ENCODE measurements at places on chromosomes 4 and X.

GRCh38 chr4:141580523-141580922, 55.9 kb upstream of the IL15 start:
- DNase-seq, result no peak

DNA sequence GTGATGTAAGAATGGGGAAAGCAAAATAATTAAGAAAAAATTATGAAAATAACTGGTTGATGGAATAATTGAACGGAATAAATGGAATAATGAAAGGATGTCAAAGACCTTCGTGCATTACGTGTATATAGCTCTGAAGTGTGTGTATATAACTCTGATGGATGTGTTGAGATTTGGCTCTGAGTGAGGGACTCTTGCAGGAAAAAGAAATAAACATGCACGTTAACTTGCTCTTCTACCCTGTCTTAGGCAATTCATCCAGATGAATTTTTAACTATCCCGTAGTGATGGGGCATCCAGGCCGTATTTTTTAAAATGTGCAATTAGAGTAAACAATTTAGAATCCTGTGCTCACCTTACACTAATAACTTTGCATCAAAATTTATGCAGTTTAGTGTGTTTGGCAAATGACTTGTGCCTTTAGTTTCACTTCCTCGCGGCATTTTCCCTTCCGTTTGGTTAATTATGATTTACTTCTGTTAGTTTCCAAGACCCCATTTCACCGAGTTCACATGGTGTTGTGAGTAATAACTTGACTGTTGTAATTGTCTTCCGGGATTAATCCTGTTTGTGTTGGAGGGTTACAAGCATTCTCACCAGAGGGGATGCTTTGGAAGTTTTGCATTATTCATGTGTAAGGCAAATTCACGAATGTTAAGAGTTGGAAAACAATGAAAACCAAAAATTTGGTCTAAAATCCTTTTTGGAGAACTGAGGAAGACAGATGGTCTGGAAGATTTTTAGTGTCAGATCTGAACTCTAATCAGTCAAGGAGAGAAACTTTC, 256.5 kb upstream of the FAT1 start:
- DNase-seq, result no peak

- DNase-seq, result no peak
Observed at GRCh38 chr4:184280137-184280536, 62.5 kb upstream of the ENPP6 start.

- peak; percentile 52 for DNase-seq
Observed at GRCh38 chrX:65706041-65706828, 38.8 kb downstream of the MSN start.

DNA sequence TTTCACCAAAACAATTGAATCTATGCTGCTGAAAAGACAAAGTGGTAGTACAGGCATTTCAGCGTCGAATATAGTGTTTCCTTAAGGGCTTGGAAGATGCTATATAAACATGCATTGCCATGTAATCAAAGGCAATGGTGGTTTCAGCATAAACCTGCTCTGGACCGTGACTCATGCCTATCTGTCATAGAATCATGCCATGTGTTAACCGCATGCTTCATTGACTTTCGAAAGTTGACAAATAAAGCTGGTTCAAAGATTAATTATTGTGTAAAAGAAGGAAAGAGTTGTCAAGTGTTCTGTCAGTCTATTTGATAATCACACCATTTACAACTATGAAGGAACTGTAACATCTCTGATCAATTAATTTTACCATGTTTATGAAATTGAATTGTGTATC, 83.2 kb downstream of the FUNDC1 start:
- DNase-seq, result no peak

DNA sequence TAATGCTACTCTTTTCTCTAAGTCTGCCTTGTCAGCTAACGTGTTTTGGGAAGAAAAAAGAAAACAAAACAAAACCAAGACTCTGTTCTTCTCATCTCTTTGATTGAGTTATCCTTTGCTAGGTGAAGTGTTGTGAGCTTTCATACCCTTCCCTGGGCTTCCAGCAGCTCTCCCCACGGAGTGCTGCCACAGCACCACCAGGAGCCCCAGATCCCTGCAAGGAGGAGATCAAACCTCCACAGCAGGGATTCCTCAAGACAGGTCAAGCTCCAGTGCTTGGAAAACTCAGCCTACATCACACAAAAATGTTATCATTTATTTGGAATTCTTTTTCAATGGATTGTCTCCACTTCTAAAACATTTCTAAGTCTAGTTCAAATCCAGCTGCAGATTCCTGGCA, 1981.9 kb upstream of the TENM3 start:
- no peak for DNase-seq

GRCh38 chrX:73977542-73978169, 326.3 kb upstream of the ZCCHC13 start:
- DNase-seq, result peak; percentile 16

GRCh38 chr4:36337665-36338185, 56.3 kb downstream of the DTHD1 start:
- DNase-seq, result no peak

- no peak for DNase-seq
Observed at GRCh38 chr4:120723986-120724385, 198.5 kb downstream of the PRDM5 start.

All from CD4-positive, alpha-beta T cell treated with Interferon alpha-2 for 1 hour (primary cell).